WTC11 (cell line): ENCODE measurements at places on chromosomes 1 and 21.

- DNase-seq, result no peak
Observed at GRCh38 chr1:18091660-18092446, 15.7 kb upstream of the IGSF21 start.

DNA sequence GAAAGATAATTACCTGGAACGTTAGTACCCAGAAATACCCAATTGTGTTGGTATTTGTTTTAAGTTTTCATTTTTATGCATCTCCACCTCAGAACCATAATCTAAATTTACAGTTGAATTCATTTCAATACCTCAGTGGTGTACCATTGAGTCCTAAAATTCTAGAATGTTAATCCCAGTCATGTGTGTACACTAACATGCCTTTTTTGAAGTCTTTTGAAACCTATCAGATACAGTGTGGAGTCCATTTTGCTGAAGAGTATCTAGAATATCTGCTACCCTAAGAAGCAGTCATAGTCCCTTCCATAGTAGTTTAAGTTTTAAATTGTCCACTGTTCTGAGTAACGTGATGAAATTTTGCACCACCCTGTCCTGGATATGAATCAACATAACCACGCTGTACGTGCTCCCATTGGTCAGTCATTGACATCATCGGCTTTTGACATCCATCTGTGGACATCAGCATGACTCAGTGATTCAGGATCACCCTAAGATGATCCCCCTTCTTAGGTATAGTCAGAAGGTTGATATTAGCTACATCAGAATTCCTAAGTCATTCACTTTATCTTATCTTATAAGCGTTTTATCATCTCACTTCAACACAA lies 7.5 kb upstream of the ASH1L start:
- DNase-seq, result no peak

- no peak for DNase-seq
Observed at GRCh38 chr1:116420417-116421200, 47.6 kb downstream of the ATP1A1 start.

DNA sequence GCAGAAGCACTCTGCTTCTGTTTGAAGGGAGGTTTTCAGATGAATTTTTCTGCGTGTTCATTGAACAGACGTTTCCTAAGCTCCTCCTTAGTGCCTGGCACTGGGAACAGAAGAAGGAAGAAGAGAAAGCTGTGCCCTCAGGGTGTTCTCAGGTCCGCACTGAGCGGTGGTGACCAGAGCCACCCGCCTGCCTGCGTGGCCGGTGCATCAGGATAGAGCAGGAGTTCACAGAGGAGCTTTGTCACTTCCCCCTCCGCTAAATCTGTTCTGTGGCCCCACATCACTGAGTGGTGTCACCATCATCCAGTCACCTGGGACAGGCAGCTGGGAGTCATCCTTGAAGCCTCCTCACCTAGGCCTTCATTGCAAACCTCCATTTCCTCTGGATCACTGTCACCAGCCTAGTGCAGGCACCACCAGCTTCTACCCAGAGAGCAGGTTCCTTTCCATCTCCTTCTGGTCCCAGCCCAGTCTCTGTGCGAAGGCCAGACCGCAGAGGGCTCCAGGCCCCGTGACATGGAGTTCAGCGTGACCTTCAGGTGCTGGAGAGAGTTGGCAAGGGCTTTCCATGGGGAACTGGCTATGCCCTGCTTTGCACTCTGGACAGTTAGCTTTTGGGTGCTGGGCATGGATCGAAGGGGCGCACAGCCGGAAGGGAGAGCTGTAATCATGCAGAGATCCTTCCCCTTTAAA lies 21.7 kb downstream of the PARK7 start:
- DNase-seq, result no peak

- DNase-seq, result no peak
Observed at GRCh38 chr1:246035060-246035541, 472.0 kb downstream of the SMYD3 start.

DNA sequence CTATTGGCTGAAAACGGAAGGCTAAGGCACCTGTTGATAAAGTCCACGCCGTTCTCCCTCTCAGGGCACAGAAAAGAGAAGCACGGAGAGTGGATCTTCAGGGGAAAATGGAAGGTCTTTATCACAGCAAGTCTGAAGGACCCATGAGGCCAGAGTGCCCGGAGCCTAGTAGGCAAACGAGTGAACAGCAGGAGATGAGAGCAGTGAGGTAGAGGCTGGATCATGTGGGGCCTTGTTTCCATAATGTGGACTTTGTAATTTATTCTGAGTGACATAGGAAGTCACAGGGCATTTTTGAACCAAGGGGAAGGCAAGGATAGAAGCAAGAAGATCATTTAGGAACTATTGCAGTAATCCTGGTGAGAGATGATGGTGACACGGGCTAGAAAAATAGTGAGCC lies 287.2 kb upstream of the NRIP1 start:
- DNase-seq, result no peak
